ENCODE measurements at places on chromosomes 5 and 9. TPM values are rescaled to one million over a fixed set of nuclear protein-coding genes. Genes with fewer than 3 reads are reported as not detected.

DNA sequence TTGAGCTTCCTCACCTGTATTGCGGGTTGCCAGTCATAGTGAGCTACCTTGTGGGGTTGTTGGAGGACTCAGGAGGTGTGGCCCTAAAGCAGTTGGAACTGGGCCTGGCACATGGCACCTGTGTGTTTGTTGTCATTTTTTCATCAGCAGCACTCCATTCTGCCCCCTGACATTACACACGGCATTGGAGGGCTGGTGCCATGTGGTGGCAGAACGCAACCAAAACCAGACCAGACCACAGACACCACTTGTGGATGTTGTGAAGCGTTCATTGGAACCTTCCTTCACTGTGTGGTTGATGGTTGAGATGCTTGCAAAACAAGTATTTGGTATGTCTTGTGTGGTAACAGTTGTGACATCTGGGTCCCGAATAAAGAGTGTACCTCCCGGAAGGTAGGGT, 113.2 kb upstream of the ERCC6L2 start:
- no peak for DNase-seq

DNA sequence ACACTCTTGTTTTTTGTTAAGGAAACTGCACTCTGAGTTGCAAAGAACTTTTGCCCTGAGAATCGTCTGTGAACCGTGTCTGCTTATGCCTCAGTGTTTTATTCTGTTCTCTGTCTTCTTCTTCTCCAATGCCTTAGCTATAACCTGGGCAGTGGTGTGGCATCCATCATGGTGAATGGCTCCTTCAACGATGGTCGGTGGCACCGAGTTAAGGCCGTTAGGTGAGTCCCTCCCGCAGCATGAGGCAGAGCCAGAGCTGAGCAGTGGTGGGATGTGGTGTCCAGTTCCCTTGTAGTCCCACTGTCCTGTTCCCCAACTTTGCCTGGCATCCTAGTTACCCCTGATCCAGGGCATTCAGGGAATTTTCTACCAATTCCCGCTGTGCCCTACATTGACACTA, 98.3 kb downstream of the LIFR start:
- no peak for DNase-seq

SOHLH1 gene
- total RNA-seq, result not detected

- no peak for DNase-seq
These were observed 233.2 kb upstream of the RFX3 start for GRCh38 chr9:3758816-3759576.

DNA sequence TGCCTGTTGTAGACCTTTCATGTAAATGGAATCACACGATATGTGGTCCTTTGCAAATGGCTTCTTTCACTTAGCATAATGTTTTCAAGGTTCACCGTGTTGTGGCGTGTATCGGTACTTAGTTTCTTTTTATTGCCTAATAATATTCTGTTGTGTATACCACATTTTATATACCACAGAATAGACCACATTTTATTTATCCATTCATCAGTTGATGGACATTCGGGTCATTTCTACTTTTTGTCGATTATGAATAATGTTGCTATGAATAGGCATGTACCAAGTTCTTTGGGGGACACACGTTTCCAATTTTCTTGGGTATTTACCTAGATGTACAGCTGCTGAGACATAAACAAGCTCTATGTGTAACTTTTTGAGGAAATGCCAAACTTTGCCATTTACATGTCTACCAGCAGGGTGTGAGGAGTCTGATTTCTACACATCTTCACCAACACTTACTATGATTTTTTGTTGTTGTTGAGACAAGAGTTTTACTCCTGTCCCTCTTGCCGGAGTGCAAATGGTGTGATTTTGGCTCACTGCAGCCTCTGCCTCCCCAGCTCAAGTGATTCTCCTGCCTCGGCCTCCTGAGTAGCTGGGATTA, 144.7 kb downstream of the RGS3 start:
- no peak for DNase-seq

DNA sequence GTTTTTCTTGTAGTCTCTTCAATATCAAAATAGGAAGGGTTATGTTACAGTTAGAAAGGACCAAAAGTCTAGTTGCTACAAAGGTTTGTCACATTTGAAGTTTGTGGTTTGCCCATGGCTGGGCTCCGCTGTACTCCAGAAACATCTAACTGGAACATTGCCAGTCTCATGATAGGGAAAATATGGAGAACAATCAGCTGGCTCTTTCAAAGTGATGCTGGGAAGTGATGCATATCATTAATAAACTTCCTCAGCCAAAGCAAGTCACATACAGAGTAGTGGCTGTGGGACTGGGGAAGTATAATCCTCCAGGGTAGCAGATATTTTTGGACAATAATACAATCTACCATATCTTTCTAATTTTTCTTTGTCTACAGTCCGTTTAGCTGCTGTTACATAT, 8.8 kb downstream of the BTF3 start:
- DNase-seq, result no peak

Data from transverse colon (tissue), 4 donors.